Kidney (tissue), 22 donors: ENCODE measurements at places on chromosomes 3 and 15. TPM values are rescaled to one million over a fixed set of nuclear protein-coding genes. Genes with fewer than 3 reads are reported as not detected.

The PDZRN3 gene
- 13.2 TPM for total RNA-seq

The FAM3D gene
- 0.60 TPM for total RNA-seq

The VEPH1 gene
- 17.8 TPM for total RNA-seq

The MYLK gene
- total RNA-seq: 164 TPM

The ARPIN gene
- 28.2 TPM for total RNA-seq

The TRIM42 gene
- total RNA-seq: not detected

The CNTN4 gene
- 13.4 TPM for total RNA-seq

The PKM gene
- total RNA-seq: 1,124 TPM

The OR5K3 gene
- total RNA-seq: not detected

The GOLGA8B gene
- 125 TPM for total RNA-seq

The OIP5 gene
- total RNA-seq: 0.94 TPM

The CCR9 gene
- 0.22 TPM for total RNA-seq

The TM6SF1 gene
- total RNA-seq: 10.4 TPM

The ADAMTS7 gene
- total RNA-seq: 3.1 TPM

The RTP1 gene
- total RNA-seq: not detected

The PIGX gene
- 19.6 TPM for total RNA-seq
